ENCODE measurements at places on chromosomes 6 and 20. TPM values are rescaled to one million over a fixed set of nuclear protein-coding genes. Genes with fewer than 3 reads are reported as not detected.

DNA sequence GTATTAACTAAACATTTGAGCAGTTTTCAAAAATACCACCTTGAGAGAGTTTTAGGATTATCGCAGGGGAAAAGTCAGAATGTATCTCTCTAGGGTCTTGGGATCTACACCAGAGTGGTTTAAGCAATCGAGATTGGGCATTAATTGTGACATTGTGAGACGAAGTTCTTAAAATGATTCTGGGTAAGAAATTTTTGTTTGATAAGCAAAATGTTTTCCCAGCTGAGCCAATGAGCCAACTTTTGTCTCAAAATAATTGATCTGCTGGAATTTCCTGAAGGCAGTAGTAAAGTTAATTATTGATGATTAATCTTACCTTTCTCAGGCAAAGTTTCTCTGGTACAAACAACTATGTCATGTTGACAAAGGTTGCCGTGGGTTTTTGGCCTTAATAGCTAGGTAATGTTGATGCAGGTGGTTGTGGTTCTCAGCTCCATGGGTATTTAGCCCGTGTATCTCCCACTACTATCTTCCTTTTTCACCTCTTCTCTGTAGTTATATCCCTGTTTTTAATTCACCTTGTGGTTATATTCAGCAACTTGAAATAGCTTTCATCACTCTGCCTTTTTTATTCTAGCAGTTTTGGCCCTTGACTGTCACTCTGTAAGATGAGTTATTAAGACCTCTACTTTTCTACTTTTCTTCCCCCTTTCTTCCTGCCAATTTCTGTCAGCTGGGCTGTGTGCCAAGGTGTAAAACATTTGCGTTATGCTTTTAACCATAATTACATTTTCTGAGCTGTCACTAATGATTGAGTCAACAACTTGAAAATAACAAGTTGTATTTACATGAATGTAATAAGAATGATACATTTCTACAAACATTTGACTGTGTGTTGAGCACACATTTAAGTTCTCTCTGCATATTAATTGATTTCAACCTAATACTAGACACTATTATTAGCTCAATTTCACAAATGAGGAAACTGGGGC lies 368.3 kb upstream of the BTBD3 start:
- DNase-seq: no peak

TAAR9 gene
- total RNA-seq: not detected

- DNase-seq: peak; percentile 58
Measured at GRCh38 chr20:57698867-57699275, 10.9 kb downstream of the PMEPA1 start.

DNA sequence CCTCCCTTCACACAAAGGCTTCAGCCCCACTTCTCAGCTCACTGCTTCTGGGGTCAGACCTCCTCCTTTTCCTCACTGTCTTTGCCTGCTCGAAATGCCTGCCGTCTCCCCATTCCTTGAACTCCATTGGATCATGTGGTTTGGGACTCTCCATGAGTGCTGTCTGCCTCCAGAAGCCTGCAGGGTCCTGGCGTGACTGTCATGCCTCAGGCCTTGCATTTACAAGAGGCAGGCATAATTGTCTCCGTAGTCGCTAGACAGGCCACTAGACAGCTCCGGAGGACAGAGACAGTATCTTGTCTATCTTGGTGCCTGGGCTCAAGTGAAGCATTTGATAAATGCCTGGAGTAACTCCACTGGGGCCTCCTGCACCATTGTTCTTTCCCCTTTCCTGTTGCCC lies 15.3 kb downstream of the PNLDC1 start:
- no peak for DNase-seq

- DNase-seq: no peak
Measured at GRCh38 chr6:45895569-45895968, 120.1 kb downstream of the CLIC5 start.

BTNL2 gene
- total RNA-seq: not detected

DNA sequence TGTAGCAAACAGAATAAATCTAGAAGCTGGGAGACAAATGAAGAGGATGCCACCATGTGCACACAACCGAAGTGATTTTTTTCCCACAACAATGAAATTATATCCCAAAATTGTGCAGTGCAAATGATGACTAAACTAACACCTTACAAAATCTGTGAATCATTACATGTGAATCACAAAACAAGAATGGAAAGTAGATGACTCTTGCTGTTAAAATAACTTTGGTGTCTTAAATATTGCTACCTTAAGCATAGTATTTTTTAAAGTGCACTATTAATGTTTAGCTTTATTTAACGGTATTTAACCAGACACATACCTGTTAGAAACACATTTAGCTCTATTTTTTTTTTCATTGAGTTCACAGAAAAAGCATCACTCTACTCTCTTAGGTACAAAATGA lies 190.8 kb downstream of the TBC1D32 start:
- no peak for DNase-seq

MSH5 gene
- 10.8 TPM for total RNA-seq

GRCh38 chr6:47439348-47439668 lies 38.3 kb upstream of the CD2AP start:
- DNase-seq: no peak

GRCh38 chr6:14423330-14423729 lies 305.8 kb downstream of the CD83 start:
- no peak for DNase-seq

DOK5 gene
- total RNA-seq: not detected

SPINT3 gene
- not detected for total RNA-seq

XKR7 gene
- not detected for total RNA-seq

ATF6B gene
- 17.1 TPM for total RNA-seq

RSPO3 gene
- total RNA-seq: not detected

DNA sequence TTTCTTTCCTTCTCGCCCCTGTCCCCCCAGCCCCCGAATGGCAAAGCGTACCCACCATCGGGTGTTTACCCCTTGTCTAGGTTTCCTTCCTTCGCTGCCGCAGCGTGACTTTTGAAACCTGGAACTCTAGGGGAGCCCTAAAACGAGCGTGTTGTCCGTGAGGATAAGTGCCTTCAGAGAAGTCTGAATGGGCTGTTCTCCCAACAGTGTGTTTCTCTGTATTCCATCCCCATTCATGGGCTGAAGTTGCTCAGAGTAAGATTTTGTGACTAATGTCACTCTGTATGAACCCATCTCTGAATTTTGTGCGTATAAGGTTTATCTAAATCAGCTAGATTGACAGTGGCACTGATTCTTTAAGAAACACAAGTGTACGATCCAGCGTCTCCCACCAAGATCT lies 949 bp downstream of the MACROD2 start:
- no peak for DNase-seq

DNA sequence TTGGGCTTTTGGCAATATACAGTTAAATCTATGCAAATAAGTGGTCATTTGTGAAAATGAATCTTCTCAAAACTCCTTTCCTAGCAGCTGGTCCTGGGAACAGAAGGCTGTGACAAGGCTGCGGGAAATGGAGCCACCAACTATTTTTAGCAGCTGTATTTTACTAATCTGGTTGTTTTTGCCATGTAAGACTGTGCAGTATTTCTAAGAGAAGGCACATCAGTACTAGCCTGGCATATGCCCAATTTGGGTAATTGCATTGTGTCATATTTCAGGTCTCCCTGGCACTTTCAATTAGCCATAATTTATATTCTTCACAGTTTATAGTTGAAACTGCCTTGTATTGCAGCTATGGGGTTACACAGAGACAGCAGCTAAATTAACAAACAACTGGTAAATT lies 109.6 kb downstream of the MANEA start:
- DNase-seq: no peak

TCF21 gene
- not detected for total RNA-seq
